Testis (tissue), 5 donors: ENCODE measurements at places on chromosomes 4 and X. TPM values are rescaled to one million over a fixed set of nuclear protein-coding genes. Genes with fewer than 3 reads are reported as not detected.

DNA sequence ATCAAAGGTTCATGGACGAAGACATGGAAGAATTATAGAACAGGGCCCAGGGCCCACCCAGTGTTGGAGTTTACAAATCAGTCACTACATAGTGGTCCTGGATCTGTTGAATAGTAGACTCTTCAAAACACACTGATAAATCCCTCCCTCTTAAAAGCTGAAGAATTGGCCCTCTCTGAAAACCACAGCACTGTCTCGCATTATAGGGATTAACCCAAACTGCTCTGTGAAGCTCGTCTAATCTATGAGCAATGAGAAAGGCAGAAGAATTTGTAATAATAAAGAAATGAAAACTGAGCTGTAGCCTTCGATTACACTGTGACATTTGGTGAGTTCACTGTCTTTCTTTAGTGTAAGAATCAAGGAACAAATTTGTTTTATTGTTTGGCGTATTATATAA lies 92.5 kb upstream of the ZFP42 start:
- no peaks in the 10 kb centered on the region for H3K4me1 ChIP-seq
- no peak overlapping the region for H3K4me3 ChIP-seq
- H3K36me3 ChIP-seq, result no peaks in the 10 kb centered on the region
- no peak overlapping the region for H3K27ac ChIP-seq
- no peaks in the 10 kb centered on the region for H3K27me3 ChIP-seq

The AR gene
- polyA plus RNA-seq, result 12.0 TPM

DNA sequence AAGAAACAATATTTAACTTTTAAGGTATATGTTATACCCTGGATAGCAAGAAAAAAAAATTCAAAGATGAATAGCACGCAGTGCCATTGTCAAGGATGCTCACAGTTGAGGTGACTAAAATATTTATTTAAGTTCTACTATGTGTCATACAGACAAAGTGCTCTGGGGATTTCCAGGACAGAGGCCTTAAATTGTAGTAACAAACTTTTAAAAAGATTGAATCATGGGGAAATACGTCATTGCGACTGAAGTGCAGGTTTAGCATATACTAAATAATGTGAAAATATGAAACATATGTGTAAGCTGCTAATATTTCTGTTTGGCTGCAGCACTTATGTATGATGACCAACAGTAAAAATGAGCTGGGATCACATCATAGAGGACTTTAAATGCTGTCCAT lies 748.0 kb upstream of the PCDH7 start:
- H3K27ac ChIP-seq, result no peak overlapping the region
- no peak for DNase-seq
- no peak overlapping the region for H3K4me3 ChIP-seq
- no peaks in the 10 kb centered on the region for H3K4me1 ChIP-seq
- no peaks in the 10 kb centered on the region for H3K36me3 ChIP-seq

The GYPA gene
- polyA plus RNA-seq, result not detected
